IMR-90 (cell line): ENCODE measurements at places on chromosomes 2 and 18.

DNA sequence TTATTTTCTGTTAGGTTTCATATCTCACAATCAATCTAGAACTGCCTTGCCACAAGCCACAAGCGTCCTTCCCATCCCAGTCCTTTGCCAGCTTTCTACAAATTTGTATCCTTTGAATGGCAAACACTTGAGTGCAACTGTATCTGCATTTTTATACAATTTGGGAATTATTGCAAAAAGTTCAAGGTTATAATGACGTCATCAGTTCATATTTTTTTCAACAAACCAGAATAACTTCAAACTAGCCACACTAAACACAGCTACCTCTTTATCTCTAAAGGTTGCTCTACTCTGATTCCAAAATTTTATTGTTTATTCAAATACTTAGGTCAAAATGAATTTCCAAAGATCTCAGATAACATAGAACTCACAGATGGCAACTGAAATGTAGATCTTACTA, 877.1 kb downstream of the TMEM182 start:
- DNase-seq, result no peak

DNA sequence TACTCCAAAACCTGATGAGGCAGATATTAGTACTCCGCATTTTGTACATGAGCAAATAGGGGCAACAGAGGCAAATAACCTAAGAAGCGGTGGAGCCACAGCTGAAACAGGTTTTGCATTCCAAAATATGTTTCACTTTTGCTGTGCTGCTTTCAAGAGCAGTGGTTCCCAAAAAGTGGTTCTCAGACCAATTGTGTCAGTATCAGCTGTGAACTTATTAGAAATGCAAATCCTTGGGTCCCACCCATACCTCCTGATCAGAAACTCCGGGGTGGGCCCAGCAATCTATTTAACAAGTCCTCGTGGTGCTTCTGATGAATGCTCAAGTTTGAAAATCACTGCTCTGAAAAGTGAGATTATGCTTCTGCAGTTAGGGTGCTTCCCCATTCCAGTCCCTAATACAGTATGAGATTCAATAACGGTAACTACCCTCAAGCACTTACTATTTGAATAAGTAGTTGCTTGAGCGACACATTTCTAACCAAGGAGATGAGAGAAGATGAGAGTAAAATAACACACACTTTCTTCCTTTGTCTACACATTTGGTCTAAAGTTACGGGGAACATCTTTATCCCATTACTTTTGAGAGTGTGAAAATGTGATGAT, 17.8 kb upstream of the TCF4 start:
- no peak for DNase-seq

GRCh38 chr2:157486596-157487270, 42.8 kb upstream of the CYTIP start:
- peak; percentile 35 for DNase-seq

- no peak for DNase-seq
These were observed 887.9 kb downstream of the NRXN1 start for GRCh38 chr2:50143822-50144575.

DNA sequence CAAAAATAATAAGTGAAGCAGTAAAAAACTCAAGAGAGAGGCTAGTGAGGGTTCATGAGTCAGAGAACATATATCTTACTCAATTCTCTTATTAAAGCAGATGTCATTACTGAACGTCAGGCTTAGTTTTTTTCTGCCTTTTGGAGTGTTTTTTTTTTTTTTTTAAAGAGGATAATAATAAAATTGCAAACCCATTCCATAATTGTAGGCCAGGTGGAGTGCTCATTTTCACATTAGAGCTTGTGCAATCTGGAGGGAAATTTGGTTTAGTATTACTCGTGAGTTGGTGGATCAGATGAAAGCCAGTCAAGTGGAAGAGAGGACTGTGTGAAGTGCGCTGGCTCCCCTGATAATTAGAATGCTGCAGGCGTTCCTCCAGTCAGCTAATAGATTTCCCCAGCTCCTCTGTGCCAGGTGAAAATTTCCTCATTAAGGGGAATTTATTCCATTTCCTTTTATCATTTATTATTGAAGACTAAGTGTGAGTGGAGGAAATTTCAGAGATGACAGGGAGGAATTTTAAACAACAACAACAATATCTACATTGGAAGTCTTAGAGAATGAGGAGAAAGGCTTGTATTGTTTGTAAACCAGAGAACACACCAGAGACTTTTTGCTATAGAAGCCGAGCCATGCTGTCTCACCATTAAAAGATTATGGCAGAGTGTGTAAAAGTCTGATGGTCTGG, 74.6 kb downstream of the CPS1 start:
- no peak for DNase-seq

- no peak for DNase-seq
These were observed 256.3 kb downstream of the CCDC178 start for GRCh38 chr18:33184175-33184574.

- DNase-seq, result no peak
These were observed 23.4 kb downstream of the CHCHD5 start for GRCh38 chr2:112607680-112608438.

DNA sequence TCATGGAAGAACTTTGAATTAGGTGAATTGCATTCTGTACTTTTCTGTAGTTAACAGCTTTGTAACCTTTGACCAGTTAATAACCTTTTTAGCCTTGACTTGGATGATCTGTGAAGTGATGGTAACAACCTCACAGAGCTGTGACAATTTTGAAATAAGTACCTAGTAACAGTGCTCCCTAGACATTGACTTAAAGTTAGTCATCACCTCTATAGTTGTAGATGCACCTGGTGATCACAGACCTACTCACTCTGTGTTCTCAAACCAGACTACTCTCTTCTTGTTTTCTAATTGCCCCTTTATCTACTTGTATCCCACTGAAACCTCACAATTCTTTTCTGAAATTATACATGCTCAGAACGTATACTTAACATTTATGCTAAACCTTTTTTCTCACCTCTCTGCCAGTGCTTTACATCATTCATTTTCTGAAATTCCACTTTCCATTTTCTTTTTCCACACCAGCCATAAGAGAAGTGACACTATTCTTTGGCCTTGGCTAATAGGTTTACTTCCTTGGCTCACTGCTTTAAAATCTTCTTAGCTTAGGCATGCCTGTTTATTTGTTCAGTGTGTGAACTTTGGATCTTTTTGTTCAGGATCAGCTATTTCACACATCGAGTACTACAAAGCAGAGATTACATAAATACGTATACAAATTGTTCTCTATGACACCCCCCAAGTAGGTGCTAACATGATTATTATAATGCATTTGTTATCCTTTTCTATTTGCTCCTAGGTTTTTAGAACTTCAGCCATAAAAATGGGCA, 9.3 kb downstream of the YPEL5 start:
- no peak for DNase-seq

DNA sequence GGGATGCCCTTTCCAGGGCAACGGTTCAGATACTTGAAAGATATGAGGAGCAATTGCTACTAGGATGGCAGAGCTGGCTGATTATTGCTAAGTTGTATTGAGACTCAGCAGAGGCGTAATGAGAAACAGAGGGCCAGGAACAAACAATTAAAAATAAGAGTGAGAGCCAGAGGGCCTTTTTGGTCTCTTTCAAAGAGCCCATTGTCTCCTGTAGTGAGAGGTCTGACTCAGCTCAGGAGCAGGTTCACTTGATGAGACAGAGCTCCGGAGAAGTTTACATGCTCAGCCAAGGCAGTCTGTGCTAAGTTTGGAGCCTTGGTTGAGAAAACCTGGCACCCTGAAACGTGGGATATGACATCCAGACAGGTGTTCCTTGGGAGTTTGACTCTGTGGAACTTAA, 303.9 kb upstream of the DLGAP1 start:
- no peak for DNase-seq

DNA sequence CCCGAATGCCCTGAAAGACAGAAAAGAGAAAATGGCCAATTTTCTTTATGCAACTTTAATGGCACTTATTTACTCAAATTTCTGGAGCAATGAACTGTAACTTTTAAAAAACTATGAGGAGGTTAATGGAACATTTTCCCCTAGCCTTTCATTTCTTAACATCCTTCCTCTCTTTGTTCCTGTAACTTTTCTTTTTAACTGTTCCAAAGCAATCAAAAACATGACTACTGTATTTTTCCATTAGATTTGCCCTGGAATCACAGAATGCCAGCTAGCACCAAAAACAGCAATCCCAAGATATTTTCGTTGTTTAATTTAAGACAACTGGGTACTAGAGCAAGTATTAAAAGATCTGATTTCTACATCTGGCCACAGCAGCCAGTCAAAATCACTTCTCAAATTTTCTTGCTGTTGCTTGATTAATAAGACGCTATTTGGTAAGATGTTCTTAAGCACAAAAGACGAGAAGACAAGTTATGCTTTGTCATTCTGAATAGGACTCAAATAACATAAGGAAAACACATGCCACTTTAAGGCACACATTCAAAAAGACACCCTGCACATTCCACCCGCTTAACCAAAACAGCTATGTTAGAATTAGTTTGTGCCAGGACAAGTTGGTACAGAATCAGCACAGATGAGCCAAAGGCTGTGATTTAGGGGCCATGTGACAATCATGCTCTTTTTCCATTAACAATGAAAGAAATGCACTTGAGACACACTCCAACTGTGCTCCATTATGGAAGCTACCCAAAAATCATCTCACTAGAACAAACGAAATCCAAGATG, 3.6 kb downstream of the STARD7 start:
- DNase-seq, result no peak

GRCh38 chr18:62778976-62779869, 63.9 kb downstream of the PHLPP1 start:
- DNase-seq, result no peak

DNA sequence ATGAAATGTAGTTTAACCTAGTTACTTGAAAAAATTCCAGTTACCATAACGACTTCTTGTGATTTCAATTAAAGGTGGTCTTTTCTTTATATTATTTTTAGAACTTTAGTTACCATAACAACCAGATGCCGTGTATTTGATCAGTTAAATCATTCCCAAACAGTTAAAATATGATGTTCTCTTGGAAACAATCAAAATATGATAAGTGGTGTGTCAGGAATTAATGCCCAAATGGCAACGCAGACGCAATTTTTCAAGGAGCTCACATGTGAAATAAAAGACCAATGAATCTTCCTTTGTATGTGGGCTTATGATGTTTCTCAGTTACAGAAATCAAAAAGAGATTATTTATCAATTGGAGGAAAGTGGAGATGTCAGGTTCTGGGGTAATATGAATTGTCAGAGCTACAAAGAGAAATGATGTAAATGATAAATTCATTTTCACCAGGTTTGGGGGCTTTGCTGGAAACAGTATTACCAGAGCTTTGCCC, 189.1 kb upstream of the PARD3B start:
- DNase-seq, result no peak

DNA sequence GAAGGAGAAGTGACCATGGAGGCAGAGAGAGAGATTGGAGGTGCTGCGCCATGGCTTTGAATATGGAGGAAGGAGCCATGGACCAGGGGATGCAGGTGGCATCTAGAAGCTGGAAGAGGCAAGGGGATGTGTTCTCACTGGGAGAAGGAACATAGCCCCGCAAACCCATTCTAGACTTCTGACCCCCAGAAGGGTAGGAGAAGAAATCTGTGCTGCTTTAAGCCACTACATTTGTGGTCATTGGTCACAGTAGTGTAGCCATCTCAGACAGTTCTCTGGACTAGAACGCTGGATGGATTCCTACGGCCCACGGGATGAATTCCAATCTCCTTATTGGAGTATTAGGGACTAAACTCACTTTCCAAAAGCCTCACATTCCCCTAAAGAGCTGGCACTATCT, 67.8 kb downstream of the PTGR3 start:
- no peak for DNase-seq

DNA sequence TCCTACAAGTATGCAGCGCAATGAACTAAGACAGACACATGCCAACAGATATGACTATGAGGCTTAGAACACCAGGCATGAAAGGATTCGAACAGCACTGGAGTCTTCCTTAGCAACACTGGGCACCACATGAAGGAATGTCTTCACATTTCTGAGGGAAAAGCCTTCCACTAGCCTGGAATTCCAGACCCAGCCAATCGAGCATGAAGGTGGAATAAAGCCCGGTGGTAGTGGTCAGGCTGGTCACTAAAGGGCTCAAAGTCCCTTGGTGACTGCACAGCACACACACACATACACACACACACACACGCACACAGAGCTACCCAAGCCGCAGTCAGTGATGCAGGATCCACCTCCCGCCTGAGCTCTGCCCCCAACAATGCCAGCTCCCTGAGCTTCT, 19.7 kb upstream of the SFXN5 start:
- DNase-seq, result peak; percentile 52

DNA sequence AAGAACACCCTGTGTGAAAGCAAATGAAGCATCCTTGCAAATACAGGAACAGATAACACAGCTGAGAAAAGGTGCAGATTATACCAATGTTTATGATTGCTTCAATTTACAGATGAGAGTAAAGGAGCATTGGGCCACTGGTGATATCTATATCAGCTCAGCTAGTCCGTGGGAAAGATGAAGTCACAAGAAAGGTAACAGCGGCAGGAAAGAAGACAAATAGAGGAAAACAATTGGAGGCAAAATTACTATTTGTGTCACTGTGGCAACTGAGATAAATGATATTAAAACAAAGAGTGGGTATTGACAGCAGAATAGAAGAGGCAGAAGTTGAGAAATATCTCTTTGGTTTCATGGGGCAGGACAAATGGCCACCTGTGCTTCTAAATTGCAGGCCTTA, 121.2 kb upstream of the CAVIN2 start:
- no peak for DNase-seq

DNA sequence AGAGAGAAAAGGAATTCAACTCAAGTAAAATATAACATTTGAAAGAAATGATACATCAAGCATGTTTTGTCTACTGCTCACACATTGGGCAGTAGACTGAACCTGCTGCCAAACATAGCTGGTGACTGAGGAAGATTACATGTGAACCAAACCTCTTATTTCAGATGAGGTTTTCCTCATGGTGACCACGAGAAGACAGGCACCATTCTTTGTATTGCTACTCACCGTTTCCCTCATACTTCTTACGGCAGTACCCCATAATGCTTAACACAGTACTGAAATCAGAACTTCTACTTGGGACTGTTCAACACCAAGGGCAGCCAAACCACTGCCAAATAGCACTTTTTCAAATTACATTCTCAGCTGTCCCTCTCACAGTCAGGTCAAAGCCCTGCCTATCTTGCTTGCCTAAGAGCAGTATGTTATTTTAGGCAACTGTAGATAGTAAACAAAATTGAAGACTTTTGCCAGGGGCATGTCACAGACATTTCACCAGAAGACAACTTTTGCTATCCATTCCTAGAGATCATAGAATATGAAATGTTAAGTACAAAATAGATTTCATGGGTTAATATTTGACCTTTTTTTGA, 167.1 kb upstream of the DOK6 start:
- peak; percentile 20 for DNase-seq

- no peak for DNase-seq
These were observed 23.4 kb upstream of the FAM110C start for GRCh38 chr2:69366-70344.

DNA sequence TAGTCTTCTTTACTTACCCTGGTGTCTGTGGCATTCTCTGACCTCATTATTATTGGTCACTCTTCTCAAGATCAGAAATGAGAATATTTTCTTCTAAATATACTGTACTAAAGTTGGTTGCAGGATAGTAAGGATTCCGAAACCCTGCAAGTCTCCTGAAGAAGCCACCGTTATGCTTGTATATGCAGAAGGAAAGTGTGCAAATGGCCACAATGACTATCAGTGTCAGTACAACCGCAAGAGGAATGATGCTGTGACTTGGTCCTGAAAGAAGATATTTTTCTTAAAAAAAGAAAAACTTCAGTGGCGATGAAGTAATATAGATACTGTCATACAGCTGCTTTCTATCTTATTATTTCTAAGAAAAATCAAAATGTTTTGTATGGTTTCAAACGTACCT, 120.7 kb downstream of the PLA2R1 start:
- no peak for DNase-seq
